ENCODE measurements at places on chromosomes 6 and 20.
A peak's percentile ranks its signal among the peaks of the same experiment; 100 is the strongest.

GRCh38 chr6:165704045-165704748 lies 41.2 kb upstream of the PDE10A start:
- DNase-seq: no peak

GRCh38 chr6:4370066-4370465 lies 234.7 kb upstream of the ECI2 start:
- DNase-seq: no peak

GRCh38 chr6:109236115-109237076 lies 141.1 kb downstream of the CEP57L1 start:
- DNase-seq: peak; percentile 96

DNA sequence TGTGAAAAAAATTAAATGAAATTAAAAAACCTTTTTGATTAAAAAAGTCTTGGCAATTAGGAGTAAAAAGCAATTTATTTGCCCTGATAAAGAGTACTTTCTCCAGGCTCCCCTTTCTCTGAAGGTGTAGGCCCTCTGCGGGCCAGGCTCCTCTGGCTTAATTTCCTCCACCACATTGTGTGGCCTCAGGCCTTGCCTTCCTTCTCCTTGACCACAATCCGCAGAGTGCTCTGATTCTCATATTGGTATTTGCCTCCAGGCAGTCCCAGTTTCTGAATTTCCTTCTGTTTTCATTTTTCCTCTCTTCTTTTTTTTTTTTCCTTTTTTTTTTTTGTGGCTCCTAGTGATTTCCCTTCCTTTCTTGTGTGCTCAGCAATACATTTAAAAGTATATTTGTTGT lies 96.4 kb downstream of the AIG1 start:
- DNase-seq: no peak

- no peak for DNase-seq
Measured at GRCh38 chr6:103113416-103113815, 1719.9 kb downstream of the GRIK2 start.

GRCh38 chr6:126976253-126976797 lies 142.1 kb upstream of the RSPO3 start:
- DNase-seq: no peak

GRCh38 chr6:73030791-73031782 lies 194.2 kb downstream of the KHDC1L start:
- DNase-seq: no peak

DNA sequence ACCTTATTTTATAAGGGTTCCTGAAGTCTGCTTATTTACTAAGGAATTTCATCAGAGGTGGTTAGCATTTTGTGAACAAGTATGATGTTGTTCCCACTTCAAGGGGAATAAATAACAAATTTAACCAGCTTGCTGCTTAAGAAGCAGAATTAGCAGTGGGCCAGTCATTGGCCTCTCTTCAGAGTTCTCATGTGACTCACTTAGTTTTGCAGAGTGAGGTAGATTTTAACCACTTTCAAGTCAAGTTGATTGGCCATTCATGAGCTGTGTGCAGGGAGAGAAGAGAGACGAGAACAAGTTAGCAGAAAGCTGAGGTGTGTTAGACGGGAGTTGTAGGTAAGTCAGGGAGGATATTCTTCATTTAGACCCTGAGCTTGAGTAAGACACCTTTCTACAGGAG lies 18.1 kb downstream of the TOP1 start:
- no peak for DNase-seq

GRCh38 chr6:109713097-109713496 lies 22.0 kb downstream of the FIG4 start:
- no peak for DNase-seq

- no peak for DNase-seq
Measured at GRCh38 chr20:25301357-25301920, 53.6 kb downstream of the PYGB start.

DNA sequence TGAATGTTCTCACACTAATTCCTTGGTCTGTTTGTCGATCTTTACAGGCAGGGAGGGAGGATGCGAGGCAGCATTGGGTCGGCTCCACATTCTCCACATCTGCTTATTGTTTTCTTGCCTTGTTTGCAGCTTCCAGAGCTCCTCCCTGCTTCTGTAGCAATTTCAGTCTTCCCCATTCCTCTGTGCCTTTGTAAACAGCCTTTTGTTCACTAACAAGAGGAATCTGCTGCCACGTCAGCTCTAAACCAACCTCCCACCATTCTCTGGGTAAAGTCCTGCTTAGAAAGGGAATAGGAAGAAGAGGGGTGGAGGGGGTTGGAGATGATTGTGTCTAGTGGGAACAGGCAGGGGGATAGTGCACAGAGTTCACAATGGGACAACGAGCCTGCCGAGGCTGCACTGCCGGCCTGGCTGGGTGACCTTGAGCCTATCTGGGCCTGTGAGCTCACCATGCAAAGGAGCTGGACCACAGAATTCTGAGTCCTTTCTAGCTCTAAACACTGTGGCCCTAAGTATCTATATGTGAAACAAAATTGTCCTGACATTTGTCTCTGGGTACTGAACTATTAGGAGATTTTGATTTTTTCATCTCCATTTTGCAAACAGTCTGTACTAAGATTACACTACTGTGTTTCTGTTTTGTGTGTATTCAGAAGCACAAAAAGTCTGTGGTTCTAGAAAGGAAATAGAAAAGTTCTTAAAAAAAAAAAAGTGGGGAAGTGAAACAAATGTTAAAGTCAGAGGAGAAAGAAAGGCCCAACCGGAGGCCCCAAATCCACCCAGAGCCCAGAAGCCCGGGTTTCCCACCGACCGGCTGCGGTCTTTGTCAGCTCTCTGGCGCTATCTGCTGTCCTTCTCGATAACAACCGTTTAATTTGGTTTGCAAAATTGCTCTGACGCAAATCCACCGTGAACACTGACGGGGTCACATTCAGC lies 1.4 kb upstream of the PRND start:
- peak; percentile 75 for DNase-seq

GRCh38 chr6:23940466-23940865 lies 185.5 kb upstream of the NRSN1 start:
- DNase-seq: no peak

Data from WERI-Rb-1 (cell line).